ENCODE measurements at places on chromosomes 2 and 18. TPM values are rescaled to one million over a fixed set of nuclear protein-coding genes. Genes with fewer than 3 reads are reported as not detected.
A peak's percentile ranks its signal among the peaks of the same experiment; 100 is the strongest.

Gene AFF3
- 41.1 TPM for polyA plus RNA-seq

Gene ARMC9
- 19.8 TPM for polyA plus RNA-seq

Gene LYG2
- polyA plus RNA-seq = 0.33 TPM

- DNase-seq = no peak
Observed at GRCh38 chr2:50672282-50672681, 359.6 kb downstream of the NRXN1 start.

DNA sequence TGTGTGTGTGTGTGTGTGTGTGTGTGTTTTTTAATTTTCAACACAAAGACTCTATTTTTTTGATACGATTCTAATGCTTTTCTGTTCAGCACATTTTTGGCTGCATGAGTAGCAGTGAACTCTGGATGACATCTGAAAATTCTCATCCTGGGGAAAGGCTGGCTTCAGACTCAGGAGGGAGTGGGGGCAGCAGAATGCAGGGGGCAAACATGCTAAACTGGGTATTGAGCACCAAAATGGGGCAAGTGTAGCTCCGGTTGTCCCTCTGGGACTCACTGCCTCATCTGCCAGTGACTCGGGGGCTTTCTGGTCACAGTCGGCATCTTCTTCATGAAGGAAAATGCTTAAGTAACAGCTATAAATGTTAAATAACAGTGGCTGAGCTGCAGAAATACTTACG lies 116.8 kb upstream of the PID1 start:
- DNase-seq = no peak

- DNase-seq = peak; percentile 77
Observed at GRCh38 chr2:69584127-69584889, 59.2 kb downstream of the AAK1 start.
